ENCODE measurements at places on chromosomes 2 and 18.

GRCh38 chr18:2979871-2980790, 32.8 kb downstream of the LPIN2 start:
- peak overlapping the region; percentile 89 for H3K4me3 ChIP-seq
- peaks cover 27% of the 10 kb centered on the region for H3K36me3 ChIP-seq
- peaks cover 74% of the 10 kb centered on the region for H3K4me1 ChIP-seq
- H3K27me3 ChIP-seq: no peaks in the 10 kb centered on the region
- peak overlapping the region; percentile 94 for H3K27ac ChIP-seq
- DNase-seq: no peak

DNA sequence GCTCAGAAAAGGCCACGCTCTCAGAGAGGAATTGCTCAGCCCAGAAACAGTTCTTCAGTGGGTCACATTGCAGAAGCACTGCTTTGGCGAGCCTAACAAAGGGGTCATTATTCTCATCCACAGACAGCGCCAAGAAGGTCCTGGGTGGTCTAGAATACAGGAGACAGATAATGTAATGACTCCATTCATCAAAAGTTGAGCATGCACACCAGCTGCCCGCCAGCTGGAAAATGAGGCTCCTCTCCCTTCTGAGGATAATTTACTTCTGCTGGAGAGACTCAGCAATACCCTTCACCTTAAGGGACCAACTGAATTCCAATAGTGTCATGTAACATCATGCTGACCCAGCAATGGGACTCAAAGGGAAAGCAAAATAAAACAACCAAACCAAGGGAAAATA, 79.9 kb downstream of the TRIB2 start:
- no peak for DNase-seq
- H3K36me3 ChIP-seq: peaks cover 7% of the 10 kb centered on the region
- no peak overlapping the region for H3K27ac ChIP-seq
- H3K27me3 ChIP-seq: peaks cover 3% of the 10 kb centered on the region
- H3K4me3 ChIP-seq: no peak overlapping the region

GRCh38 chr2:198351647-198352046, 547.3 kb downstream of the PLCL1 start:
- H3K27ac ChIP-seq: no peak overlapping the region
- peaks cover 24% of the 10 kb centered on the region for H3K27me3 ChIP-seq
- H3K4me1 ChIP-seq: no peaks in the 10 kb centered on the region
- H3K36me3 ChIP-seq: no peaks in the 10 kb centered on the region

DNA sequence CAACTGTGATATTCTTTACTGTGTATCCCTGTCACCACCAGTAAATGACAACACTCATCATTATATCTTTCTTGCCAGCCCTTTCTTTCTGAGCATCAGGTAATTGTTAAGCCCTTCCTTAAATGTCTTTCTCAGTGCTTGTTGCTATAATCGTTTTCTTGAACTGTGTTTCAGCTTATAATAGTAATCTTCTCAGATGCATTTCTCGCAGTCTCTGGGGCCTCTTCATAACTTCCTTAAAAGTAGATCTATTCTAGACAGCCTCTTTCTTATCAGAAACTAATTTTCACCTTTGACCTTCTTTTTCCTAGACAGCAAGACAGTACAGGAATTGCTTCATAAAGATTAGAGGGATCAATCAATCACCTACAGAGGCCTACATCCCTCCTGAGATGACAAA, 648.1 kb downstream of the CPS1 start:
- H3K4me1 ChIP-seq: no peaks in the 10 kb centered on the region
- no peaks in the 10 kb centered on the region for H3K36me3 ChIP-seq
- no peak for DNase-seq
- no peak overlapping the region for H3K27ac ChIP-seq
- no peak overlapping the region for H3K4me3 ChIP-seq

DNA sequence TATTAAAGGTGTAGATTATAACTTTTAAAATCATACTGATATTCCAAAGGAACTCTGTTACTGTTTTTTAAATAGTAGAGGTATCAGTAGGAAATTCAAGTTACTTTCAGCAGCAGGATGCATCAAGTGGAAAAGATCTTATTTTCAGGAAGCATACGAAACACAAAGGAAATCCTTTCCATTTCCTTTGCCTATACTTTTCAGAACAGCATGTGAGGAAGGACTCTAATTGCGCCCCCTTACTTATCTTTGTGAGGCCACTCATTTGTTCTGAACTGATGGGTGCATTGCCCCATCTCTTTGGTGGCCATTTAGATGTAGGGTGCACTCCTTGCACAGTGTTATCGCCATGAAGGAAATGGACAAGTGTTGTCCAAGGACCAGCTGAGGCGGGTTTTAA, 145.3 kb downstream of the BABAM2 start:
- H3K36me3 ChIP-seq: peaks cover 13% of the 10 kb centered on the region
- no peaks in the 10 kb centered on the region for H3K27me3 ChIP-seq
- no peak for DNase-seq
- peaks cover 6% of the 10 kb centered on the region for H3K4me1 ChIP-seq
- no peak overlapping the region for H3K27ac ChIP-seq

DNA sequence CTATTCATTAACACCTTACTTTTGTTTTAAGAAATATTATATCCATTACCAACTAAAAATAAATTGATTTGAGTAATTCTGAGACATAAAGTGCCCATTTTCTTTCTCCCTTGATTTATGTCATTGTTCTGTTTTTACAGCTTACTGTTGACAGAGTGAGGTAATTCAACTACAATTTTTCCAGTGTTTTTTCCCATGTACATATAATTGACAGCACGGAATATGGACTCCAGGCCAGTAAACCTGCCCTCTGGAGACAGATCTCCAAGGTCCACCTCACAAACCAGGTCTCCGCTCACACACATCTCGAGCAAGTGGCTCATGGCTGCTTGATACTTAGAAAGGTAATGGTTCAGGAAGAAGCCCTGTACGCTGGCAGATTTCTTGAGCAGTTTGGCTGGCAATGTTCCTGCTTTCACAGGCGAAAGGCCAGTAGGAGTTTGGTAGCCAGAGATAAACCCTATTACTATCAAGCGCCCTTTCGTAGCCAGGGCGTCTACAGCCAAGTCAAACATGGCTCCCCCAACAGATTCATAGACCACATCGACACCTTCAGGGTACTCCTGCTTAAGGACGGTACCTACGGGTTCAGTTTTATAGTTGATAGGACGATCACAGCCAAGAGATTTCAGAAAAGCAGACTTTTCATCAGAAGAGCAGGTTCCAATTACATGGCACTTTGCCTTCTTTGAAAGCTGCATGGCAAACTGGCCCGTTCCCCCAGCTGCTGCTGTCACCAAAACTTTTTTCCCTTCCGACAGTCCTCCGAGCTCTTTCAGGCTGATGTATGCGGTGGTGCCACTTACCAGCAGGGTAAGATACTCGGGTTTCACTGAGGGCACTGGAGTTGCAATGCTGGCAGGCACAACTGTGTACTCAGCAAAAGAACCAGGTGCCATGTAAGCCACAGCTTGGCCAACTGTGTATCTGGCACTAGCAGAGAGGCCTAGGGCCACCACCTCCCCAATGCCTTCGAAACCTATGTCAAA, 7.4 kb downstream of the PTGR3 start:
- peaks cover 15% of the 10 kb centered on the region for H3K36me3 ChIP-seq
- H3K27me3 ChIP-seq: peaks cover 19% of the 10 kb centered on the region
- no peak overlapping the region for H3K27ac ChIP-seq
